Kidney epithelial cell (primary cell): ENCODE measurements at places on chromosomes 11 and 22. TPM values are rescaled to one million over a fixed set of nuclear protein-coding genes. Genes with fewer than 3 reads are reported as not detected.

- peak; percentile 56 for DNase-seq
Observed at GRCh38 chr11:117941163-117941707, 12.0 kb upstream of the TMPRSS13 start.

DNA sequence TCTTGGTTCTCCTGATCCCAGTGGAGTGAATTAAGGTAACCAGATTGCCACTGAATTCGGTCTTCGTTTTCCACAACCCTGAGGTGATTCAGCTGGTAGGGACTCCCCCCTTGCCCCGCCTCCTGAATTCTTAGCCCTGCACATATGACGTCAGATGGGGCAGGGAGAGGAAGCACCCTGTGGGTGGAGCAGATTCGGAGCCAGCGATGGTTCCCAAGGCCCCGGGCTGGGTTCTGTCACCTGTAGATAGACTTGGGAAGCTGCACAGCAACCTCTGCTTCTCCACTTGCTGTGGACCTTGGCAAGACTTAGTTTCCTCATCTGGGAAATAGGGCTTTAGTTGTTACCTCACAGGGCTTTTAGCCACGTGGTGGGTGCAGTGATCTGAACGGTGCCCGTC is 67.8 kb downstream of the CTTN start:
- DNase-seq, result no peak

GRCh38 chr22:26409719-26410335 is 19.2 kb upstream of the ASPHD2 start:
- no peak for DNase-seq

DNA sequence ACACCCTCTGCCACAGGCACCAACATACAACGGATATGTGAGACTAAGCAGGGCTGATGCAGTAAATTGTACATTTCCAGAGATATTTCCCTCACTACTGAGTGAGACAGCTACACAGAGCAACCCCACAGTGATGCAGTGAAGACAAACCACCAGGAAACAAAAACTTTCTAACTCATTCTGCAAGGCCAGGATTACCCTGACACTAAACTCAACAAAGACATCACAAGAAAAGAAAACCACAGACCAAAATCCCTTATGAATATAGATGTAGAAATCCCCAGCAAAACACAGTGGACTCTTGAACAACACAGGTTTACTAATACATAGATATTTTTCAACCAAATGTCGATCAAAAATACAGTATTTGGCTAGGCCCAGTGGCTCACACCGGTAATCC is 1.5 kb upstream of the SLC7A4 start:
- no peak for DNase-seq

LRRC75B gene
- 17.3 and 18.1 TPM in 2 replicates for total RNA-seq

APOA1 gene
- not detected in 2 replicates for total RNA-seq
